ENCODE measurements at places on chromosomes 7 and 10.

GRCh38 chr7:126578338-126578737 lies 674.4 kb downstream of the GRM8 start:
- DNase-seq, result no peak

DNA sequence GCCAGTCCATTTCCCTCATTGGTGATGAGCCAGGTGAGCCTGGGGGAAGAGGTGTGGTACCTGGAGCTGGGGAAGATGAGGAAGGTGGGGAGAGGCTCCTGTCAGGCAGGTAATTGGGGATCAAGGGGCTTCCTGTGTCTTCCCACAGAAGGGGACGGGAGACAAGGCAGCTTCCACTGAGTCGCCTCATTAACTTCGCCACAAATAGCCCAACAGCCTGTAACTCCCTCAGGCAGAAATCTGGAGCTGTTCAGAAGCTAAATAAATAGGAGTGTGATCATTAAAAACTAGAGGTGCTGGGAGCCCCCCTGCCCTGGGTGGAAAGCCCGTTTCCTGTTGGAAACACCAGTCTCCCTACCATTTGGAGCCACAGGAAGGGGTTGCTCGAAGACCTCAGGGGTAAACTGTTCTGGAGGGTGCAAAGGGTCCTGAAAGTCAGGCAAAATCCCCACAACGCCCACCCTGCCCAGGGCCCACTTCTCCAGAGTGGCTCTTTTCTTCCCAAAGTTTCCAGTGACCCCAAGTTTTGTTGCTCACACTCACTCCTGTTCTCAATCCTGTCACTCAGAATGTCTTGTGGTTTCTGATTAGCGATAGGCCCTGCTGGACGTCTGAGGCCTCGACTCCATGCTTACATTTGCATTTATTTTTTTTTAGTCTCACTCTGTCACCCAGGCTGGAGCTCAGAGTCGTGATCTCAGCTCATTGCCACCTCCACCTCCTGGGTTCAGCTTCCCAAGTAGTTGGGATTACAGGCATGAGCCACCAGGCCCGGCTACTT lies 25.7 kb downstream of the UNC5B start:
- no peak for DNase-seq

GRCh38 chr10:87976101-87976743 lies 112.8 kb downstream of the PTEN start:
- no peak for DNase-seq

DNA sequence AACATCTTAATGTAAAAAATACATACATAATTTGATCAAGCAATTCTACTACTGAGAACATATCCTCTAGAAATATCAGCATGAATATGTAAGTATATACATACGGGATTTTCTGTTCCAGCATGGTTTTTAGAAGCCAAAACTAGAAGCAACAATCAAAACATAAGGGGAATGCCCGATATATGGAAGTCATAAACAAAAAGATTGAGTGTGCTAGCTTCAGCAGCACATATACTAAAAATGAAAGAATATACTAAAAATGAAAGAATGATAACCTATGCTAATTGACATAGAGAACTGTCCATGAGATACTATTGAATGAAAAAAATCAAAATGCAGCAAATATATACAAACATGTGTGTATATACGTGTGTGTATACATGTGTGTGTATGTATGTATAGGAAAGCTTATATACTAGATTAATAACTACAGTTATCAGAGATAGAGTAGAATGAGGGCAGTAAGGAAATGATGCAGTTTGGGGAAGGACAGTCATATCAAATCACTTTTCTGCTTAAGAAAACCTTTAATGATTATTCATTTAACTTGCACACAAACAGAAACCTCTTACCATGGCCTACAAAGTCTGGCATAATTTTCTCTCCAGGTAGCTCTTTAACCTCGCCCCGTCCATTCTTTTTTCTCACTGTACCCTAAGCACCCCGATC lies 72.9 kb downstream of the NPY start:
- no peak for DNase-seq

DNA sequence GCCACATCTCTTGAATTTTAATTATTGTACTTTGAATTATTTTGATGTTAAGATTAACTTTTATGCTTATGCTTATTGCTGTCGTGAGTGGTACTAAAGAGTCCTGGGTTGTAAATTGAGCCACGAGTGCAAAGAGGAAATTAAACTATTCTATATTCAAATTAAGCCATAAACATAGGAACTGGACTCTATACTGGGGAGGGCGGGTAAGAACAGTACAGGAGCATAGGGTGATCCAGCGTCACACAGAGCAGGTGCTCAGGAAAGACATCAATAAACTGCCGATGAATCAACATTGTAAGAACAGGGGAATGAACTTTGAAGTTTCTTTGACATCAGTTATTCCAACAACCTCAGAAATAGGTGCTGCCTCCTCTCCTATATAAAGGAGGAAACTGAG lies 219.6 kb downstream of the CACNB2 start:
- DNase-seq, result no peak

DNA sequence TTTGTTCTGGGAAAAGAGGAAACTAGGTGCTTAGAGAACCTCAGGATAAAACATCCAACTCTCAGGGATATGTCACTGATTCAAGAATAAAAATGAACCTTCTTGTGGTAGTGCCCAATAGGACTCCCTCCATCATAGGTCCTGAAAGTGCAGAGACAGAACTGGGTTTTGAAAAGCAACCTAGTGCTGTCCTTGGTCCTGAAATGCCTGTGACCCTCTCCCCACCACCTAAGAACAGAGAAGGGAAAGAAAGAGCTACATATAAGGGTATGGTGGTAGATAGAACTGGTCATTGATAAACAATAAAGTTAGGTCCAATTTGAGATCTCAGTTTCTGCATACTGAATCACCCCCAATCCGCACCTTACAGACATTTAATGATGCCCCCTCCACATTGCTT lies 953.3 kb downstream of the XPNPEP1 start:
- DNase-seq, result peak; percentile 49

GRCh38 chr10:117796130-117796745 lies 250.5 kb downstream of the RAB11FIP2 start:
- no peak for DNase-seq
